CD4-positive, CD25-positive, alpha-beta regulatory T cell (primary cell): ENCODE measurements at places on chromosomes 4 and X. TPM values are rescaled to one million over a fixed set of nuclear protein-coding genes. Genes with fewer than 3 reads are reported as not detected.

DCAF4L1 gene
- polyA plus RNA-seq, result 0.07 TPM

DNA sequence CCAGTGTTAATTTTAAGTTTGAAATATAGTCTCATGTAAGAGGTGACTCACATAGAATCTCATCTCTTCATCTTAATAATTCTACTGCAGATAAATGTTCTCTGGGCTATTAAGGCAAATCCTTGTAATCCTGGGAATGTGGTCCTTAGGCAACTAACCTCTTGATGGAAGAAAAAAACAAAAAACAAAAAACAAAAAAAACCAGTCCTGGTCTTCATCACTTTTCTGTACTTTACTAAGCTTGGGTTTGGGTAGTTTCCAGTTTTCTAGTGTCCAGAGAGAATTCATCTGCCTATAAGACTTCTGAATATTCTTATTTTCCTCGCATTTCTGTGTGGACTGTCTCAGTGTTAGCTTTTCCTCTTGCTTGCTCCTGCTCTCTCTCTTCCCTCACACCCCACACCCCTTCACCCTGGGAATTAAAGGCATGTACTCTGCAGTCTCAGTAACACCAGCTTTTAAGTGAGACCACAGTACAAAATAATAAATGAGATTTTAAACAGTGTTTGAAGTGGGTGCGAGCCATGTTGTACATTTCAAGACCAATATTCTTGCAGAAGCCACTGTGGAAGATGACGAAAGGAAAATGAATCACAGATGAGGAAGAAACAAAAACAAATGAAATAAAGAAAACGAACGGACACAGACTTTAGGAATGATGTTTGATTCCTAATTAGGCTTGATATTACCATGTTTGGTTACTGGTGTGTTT is 51.7 kb downstream of the HAND2 start:
- no peak for DNase-seq

XAGE1A gene
- not detected for polyA plus RNA-seq

IL13RA1 gene
- polyA plus RNA-seq, result 0.03 TPM
